ENCODE measurements at places on chromosomes 16 and 17.

- DNase-seq, result no peak
Observed at GRCh38 chr16:79185711-79186110, 414.8 kb downstream of the MAF start.

DNA sequence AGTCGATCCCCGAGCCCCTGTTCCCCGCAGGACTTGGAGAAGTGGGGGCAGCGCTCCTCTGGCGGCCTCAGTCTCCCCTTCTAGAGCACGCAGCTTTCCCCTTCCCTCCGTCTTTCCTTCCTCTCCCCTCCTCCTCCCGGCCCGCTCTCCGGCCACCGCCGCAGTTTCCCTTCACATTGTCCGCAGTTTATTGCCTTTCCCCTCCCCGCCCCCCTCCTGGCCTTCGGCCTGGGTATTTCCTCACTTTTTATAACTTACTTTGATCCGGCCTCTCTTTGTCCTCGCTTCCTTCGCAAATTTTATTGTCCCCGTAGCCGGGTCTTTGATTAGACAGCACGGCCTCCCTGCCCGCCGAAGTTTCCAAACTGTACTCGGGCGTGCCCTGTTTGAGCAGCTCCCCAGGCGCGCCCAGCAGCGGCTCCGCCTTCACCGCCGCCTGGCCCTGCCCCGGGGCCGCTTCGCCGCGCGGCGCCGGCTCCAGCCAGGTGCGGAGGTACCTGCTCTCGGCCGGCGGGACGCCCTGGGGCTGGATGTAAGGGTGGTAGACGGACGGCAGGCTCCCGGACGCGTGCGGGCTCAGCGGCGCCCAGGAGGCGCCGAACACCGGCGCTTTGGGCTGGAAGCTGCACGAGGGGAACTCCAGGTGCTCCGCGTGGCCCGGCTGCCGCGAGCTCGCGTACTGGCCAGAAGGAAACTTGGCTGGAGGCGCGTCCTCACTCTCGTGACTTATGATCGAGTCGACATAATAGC lies 488 bp downstream of the HOXB9 start:
- DNase-seq, result no peak

DNA sequence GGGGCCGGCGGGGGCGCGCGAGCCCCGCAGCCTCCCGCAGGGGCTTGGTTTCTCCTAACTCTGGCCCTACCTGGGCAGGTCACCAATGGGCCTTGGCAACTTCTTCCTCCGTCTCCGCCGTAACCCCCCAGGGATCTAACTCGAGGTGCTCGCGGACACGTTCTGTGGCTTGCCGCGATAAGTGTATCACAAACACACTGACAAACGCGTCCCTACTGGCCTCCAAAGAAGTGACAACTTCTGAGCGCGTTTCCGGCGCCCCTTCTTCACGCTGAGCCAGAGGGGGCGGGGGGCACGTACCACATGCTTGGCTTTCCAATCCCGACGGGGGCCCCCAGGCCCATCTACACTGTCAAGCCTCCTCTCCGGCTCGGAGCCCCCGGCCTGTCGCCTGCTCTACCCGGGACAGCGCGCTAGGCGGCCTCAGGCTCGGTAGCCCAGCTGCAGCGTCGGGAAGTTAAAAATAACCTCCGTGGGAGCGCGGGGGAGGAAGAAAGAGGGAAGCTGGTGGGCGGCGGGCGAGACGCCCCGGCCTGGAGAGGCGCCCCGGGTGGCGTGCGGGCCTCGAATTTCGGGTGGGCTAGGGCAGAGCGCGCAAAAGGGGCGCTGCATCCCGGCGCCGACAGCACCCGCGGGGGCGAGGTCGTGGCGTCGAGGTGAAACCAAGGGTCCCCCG lies 725 bp upstream of the SPHK1 start:
- DNase-seq, result peak; percentile 46

DNA sequence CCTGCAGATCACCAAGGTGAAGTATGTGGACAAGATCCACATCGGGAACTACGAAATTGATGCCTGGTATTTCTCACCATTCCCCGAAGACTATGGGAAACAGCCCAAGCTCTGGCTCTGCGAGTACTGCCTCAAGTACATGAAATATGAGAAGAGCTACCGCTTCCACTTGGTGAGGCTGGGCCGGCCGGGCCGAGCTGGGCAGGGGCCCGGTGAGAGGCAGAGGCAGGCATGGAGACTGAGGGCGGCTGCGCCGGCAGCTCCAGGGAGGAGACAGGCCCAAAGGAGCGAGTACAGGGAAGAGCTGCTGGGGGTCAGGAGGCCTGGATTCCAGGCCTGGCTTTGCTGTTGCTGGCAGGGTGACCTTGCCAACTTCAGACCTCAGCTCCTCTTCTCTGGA lies 8.3 kb downstream of the PRSS8 start:
- DNase-seq, result no peak

- no peak for DNase-seq
Observed at GRCh38 chr16:14004729-14005315, 66.3 kb upstream of the MRTFB start.

DNA sequence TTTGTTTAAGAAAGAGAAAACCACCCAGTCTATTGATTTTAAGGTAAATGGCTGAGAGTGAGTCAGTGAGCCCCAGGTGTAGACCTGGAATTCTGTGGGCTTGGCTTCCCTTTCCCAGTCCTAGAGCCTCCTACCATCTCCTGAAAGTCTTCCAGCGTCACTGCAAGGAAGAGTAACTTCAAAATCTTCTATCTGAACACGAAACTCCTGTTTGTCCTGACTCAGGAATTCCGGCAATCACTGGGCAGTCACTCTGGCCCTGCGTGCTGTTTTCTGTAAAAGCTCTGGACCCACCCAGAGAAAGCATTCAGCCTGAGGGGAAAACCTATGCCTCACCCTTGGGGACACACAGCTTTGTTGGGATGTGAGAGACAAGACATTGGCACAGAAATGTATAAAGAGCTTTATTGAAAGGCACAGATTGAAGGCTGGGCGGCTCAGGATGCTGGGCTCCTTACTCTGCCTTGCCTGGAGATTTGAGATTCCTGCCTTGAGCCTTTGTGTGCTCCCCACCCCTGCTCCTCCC lies 15.9 kb downstream of the MINK1 start:
- no peak for DNase-seq

DNA sequence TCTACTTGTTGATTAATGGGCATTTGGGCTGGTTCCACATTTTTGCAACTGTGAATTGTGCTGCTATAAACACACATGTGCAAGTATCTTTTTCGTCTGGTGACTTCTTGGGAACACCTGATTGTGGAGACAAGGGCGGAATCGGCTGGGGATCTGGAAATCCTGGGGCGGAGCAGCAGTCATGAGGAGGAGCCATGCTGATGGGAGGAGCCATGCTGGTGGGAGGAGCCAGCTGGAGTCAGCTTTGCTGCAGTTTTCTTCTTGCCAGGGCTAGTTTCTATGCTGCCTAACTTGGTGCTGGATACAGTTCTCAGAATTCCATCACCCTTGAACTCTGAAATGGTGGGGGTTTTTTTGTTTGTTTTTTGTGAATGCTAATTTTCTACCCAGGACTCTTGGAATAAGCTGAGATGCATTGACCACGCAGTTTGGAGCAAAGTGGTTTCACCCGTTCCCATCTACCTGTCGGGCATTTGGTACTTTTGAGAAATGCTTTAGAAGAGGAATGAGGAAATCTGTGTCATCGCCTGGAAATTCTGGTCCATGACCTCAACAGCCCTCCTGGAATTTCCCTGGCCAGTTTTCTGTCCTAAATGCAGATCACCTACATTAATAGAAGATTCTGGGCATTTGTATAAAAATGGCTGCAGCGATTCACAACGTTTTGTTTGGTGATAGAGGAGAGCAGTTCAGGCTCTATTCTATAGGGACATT lies 217.4 kb upstream of the ZFHX3 start:
- DNase-seq, result no peak

DNA sequence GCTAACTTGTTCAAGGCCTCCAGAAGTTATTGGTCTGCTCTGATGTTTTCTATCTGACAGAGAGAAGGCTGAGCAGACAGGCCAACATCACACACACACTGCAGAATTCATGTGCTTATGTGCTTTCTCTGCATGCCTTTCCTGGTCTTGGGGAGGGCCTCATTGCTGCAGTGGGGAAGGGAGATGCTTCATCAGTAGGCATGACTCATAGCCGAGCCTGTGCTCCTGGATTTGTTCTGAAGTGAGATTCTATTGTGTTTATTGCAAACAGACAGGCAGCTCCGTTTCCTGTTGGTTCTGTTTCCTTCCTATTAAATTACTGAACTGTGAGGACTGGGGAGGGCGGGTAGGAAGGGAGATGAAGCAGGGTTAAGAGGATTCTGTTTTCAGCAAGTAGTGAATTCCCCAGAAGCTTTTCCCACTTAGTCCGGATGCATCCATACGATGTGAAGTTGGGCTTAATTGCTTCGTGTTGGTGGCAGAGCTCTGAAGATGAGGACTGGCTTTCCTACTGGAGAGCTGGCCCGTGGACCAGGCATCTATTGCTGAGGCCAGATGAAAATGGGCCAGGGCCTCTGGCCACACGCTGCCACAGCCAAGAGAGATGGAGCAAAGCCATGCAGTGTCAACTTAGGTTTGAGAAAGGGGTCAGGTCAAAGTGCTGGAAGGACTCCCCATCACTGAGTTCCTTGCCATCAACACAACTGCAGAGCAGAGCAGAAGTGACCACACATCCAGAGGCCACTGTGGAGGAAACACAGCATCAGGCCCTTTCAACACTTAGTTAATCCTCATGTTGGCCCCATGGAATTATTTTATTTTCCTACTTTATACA lies 179.3 kb downstream of the UTP18 start:
- peak; percentile 16 for DNase-seq

DNA sequence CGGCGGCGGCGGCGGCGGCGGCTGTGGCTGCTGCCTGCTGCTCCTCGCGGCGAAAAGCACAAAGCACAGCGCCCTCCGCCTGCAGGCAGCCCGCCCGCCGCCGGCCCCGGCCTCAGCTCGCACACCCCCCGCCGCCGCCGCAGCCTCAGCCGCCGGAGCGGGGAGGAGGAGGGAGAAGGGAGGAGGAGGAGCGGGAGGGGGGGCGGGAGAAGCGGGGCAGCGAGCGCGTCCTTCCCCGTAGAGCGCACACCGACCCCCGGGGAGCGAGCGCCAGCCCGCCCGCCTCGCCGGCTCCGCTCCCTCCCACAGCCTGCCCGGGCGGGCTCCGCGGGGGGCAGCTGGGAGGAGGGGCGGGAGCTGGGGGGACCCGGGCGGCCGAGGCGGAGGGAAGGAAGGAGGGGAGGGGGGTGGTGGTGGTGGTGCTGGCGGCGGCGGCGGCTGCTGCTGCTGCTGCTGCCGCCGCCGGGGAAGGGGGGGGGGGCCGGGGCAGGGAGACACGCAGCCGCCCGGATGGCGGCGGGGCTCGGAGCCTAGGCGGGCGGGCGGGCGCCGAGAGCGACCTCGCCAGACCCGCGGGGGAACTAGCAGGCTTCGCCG lies at the start of gene UBTF:
TSS of gene UBTF (minus strand) at position 60 of the 597 bp plus-strand sequence. CDS start 1,446 bp downstream, outside the sequence.
- DNase-seq, result peak; percentile 90

GRCh38 chr17:19338031-19338990 lies 24.2 kb downstream of the B9D1 start:
- DNase-seq, result peak; percentile 62

GRCh38 chr17:43412166-43412565 lies 13.4 kb downstream of the ARL4D start:
- DNase-seq, result no peak

- DNase-seq, result no peak
Observed at GRCh38 chr17:37661400-37662014, 18.3 kb upstream of the DDX52 start.

- no peak for DNase-seq
Observed at GRCh38 chr17:31726980-31727427, 132.0 kb downstream of the COPRS start.

GRCh38 chr16:61471737-61472136 lies 564.5 kb downstream of the CDH8 start:
- no peak for DNase-seq

DNA sequence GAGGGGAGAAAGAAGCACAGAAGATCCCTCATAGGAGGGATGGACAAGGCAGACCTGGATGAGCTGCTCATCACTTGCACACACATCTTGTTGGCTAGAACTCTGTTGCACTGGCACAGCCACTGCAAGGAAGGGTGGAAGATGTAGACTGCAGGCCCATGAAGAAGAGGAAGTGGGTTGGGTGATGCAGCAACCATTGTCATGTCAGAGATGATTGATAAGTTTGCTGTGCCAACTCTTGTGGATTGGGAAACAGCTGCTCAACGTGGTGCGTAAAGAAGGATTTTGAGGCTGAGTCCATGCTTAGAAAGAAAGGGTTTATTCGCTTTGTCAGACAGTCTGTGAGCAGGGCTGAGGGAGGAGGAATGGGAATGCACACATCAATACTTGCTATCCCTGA lies 161.4 kb upstream of the MPHOSPH6 start:
- no peak for DNase-seq

DNA sequence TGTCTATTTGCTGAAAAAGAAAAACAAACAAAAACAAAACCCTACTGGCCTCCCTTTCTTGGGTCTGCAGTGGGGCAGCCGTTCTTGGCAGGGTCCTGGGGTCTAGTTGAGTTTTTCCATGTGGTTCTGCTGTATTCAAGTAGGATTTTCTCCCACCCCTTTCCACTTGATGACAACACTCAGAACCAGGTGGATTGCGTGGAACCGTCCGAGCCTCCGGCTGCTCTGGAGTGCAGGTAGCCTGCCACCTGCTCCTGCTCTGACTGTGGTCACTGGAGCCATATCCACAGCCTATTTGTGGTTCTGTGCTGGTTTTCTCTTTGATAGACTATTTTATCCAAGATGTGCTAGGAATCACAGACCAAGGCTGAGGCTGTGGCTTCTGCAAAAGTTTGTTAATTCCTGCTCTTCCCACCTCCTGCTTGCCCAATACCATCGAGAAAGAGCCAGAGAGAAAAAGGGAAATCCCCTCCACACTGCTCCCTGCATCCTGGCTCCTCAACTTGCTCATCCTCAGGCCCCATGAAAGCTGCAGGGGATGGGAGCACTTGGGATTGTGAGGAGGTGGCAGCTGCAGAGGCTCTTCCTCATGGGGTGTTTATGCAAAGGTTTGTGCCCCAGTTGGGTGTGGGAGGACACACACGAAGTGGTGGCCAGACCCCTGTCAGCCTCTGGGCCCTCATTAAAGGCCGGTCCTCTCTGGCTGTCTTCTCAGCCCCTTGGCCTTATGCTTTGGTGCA lies 377.8 kb upstream of the TNRC6C start:
- DNase-seq, result no peak

DNA sequence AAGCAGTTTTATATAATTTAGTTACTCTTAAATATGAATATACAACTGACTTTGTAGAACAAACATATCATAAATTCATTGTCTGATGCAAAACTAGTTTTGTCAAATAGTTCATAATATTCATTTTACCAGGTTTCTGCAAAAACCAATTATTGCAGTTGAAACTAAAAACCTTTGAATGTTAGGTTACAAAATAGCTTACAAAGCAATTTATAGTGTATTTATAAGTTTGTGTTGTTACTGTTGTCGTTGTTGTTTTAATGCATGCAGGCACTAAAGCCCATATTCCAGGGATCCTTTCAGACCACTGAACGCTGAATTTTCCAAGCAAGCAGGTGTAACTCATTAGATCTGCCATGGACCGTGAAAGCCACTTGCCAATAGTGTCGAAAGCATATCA lies 427.6 kb downstream of the ZFHX3 start:
- no peak for DNase-seq

- no peak for DNase-seq
Observed at GRCh38 chr17:83103200-83103942, 24.0 kb downstream of the METRNL start.

- DNase-seq, result peak; percentile 76
Observed at GRCh38 chr17:56833057-56833808, 487 bp downstream of the C17orf67 start.

Measured in head of caudate nucleus (tissue), 42 donors.